ENCODE measurements at places on chromosomes 3 and 15. TPM values are rescaled to one million over a fixed set of nuclear protein-coding genes. Genes with fewer than 3 reads are reported as not detected.
A peak's percentile ranks its signal among the peaks of the same experiment; 100 is the strongest.

DNA sequence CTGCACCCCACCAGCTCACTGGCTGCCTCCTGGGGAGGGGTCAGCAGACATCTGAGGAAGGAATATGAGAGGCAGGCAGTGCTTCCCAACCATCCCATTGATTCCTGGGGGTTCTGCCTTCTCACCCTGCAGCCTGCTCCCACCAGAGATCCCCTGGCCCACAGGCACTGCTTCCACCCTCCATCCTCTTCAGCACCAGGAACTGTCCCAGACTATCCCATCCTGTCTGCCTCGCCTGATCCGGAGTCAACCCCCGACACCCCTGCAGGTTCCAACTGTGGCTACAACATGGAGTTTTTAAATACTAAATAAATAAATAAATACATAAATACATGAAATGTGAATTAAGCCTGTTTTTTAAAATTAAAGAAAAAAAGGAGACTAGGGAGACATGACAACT is 43.6 kb downstream of the CACNA2D2 start:
- no peak for DNase-seq

The NR2E3 gene
- total RNA-seq, result 0.72 TPM

The ITIH3 gene
- total RNA-seq, result 5.7 TPM

DNA sequence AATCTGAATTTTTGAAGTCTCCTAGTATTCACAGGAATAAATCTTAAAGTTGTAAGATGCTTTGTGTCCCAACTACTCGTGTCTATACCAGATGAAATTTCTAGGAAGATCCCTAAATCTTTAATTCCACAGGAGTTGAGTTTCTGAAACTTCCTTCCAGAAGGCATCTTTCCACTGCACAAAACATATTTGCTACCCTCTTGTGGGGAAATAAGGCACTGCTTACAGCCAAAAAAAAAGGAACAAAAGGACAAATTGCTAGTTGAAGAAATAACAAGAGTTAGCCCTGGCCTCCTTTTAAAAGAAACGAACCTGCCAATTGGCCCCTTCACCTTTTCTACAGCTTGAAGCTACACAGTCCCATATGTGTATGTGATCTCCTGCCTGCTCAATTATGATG is 54.0 kb downstream of the TAFA4 start:
- no peak for DNase-seq

The GMPS gene
- 43.2 TPM for total RNA-seq

The SEMA5B gene
- total RNA-seq, result 4.9 TPM

DNA sequence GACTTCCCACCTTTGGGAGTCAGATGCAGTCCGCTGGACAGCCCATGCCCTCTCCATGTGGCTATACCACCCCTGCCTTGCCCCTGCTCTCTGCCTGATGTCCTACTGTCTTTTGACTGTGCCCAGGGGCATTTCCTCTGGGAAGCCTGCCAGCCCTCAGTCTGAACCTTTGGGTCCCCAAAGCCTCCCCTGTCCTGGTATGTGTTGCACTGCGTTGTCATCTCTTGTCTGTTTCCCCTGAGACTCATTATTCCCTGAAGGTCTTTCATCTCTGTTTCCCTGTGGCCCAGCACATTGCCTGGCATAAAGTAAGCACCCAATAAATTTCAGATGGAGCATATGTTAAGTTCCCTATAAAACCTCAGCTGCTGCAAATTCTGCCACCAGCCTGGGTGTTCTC is 236.6 kb upstream of the CTDSPL start:
- DNase-seq, result no peak

DNA sequence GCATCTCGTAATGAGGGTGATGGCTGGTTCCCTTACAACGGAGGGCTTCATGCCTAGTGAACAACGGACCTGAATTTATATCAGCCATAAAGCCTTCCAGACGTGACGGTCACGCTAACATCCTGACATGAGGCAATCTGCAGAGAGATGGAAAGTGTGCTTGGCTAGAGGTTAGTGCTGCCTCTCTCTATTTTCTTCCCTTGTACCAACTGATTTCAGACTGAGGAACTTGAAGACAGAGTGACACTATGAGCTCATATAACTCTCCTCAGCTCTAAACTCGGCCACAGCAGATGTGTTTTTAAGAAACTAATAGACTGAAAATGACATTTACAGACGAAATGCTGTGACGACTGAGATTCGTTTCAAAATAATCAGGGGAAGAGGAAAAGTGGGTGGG is 122.4 kb downstream of the XXYLT1 start:
- no peak for DNase-seq

The SLC24A1 gene
- total RNA-seq, result 13.5 TPM

DNA sequence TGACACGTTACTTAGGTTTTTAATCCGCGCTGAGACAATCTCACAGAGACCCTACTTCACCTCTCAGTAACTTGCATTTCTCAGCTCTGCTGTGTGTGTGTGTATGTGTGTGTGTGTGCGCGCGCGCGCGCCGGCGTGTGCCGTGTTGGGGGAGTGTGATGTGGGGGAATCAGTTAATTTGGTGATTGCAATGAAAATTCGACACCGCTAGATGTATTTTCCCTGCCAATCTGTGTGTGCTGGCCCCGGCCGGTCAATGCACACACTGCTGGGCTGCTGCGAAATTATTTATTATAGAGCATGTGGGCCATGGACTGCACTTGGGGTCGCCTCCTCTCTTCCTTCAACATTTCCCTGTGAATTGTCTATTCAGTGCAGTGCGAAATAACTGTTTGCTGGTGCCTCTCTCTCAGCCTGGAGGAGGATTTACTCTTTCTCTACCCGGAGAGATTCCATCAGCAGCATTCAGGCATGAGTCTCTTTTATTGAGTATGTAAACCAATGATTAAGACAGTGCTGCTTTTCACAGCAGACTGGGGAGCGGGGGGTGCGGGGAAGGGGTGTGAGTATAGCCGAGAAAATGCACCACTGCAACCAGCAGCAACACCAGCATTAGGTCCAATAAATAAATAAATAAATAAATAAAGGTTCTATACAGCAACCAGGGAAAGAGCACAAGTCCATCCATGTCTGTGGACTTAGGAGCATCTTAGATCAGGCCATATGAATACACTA is 2.9 kb downstream of the CADM2 start:
- no peak for DNase-seq

DNA sequence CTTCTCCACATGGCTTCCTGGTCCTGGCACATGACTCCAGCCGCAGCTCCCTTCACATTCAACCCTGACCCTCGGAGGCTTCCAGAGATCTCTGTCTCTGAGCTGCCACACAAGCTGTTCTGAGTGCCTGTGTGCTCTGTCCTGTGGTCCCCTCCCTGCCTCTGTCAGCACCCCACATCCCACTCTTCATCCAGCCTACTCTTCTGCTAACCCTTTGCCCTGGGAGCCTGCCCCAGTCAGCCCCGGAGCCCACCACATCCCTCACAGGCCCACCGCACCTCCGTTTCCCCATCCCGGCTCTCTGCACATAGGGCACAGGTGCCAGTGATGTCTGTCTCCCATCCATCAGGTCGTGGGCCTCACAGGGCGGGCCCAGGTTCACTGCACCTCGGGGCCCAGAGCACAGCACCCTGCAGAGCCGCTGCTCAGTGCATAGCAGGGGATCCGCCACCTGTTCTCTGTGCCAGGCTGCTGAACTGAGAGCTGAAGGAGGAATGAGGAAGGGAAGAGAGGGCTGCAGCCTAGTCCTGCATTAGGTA is 133.6 kb downstream of the UACA start:
- DNase-seq, result no peak

- no peak for DNase-seq
These were observed 22.3 kb downstream of the NOX5 start for GRCh38 chr15:69036826-69037225.

- DNase-seq, result no peak
These were observed 74.5 kb downstream of the SPTSSB start for GRCh38 chr3:161296814-161297213.

The UNC13C gene
- total RNA-seq, result 2.1 TPM

The HRG gene
- total RNA-seq, result not detected

DNA sequence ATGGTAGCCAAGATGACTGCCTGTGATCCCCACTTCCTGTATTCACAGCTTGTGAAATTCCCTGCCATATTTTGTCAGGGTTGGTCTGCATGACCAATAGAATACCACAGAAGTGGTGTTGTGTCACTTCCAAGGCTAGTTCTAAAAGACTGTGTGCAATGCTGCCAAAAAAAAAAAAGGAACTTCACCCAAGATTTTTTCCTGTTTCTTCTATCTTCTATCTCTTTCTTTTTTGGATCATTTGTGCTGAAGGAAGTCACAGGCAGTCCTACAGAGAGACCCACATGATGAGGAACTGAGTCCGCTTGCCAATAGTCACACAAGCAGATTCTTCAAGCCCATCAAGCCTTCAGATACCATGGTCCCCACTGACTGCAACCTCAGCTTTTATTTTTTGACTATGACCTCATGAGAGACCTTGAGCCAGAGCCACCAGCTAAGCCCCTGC is 18.1 kb upstream of the RAF1 start:
- DNase-seq, result no peak

- DNase-seq, result no peak
These were observed 39.3 kb downstream of the GLB1 start for GRCh38 chr3:33057320-33058298.

- no peak for DNase-seq
These were observed 31.9 kb upstream of the TSC22D2 start for GRCh38 chr3:150376001-150376848.

GRCh38 chr3:165874663-165875489 is 37.7 kb upstream of the BCHE start:
- DNase-seq, result no peak

The SKOR1 gene
- total RNA-seq, result 1.2 TPM

- DNase-seq, result peak; percentile 81
These were observed 7.1 kb downstream of the CELF6 start for GRCh38 chr15:72312605-72313447.

DNA sequence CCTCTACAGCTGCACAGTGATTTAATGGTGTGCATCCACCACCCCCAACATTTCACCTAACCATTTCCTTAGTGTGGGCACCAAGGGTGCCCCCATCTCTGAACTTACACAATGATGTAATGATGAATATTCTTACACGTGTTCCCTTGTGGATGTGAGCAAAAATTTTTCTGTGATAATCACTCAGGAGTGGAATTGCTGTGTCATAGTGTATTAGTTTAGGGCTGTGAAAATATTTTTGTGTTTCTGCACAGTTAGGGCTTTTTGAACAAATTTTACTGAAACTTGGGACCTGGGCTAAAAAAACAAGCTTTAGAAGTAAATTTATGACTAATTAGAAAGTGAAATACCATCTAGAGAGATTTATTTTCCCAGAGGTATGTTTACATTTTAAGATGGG is 134.5 kb upstream of the CCNL1 start:
- DNase-seq, result no peak

- no peak for DNase-seq
These were observed 67.5 kb downstream of the TMEM39A start for GRCh38 chr3:119395923-119396358.

DNA sequence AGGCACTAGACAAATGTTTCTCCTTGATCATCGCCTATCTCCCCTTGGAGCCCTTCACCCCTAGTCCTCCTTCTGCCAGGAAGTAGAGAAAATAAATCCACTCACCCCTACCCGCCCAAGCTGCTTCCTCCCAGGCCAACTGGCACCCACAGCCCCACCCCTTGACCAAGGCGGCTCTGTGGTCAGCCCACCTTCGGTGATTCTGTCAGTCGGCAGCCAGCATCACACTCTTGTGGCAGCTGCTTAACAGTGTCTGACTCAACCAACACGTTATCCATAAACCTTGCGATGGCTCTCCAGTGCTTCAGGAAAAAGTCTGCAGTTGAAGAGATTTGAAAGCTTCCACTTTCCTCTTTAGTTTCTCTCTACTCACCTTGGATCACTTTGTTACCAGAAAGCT is 7.6 kb downstream of the SHF start:
- no peak for DNase-seq

The RNU6-1 gene
- total RNA-seq, result not detected

- no peak for DNase-seq
These were observed 114.2 kb downstream of the AGBL1 start for GRCh38 chr15:86193716-86194380.

DNA sequence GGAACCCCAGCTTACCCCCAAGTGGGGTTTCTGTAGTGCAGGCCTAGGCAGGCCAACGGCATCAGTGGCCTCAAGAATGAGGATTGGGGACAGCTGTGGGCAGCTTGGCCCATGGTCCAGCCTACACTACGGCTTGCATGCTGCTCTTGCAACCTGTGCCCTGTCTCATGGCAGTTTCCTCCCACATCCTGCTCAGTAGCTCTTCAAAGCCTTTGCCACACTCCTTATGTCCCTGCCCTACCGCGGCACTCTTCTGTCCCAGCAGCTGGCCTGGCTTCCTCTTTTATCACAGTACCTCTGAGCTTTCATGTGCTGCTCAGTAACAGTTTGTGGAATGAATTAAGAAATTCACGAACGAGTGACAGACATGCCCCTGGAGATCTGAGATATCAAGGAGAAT is 431.0 kb downstream of the EPHB1 start:
- DNase-seq, result peak; percentile 61

DNA sequence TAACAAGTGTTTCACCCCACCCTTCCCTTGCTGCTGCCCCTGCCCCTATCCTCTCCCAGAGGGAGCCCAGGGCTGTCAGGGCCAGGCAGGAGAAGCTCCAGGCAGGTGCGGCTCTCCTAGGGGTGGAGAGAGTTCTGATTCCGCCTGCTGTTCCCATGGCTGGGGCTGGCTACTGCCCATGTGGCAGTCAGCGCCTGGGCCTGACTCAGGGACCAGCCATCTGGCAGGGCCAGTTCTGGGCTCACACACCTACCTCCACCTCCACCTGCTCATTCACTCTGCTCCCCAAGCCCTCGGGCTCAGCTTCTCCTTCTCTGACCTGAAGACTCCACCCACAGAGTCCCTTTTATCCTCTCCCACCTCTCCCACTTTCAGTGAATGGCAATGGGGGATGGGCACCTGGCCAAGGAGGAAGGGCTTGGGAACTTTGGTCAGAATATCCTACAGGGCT is 23.4 kb downstream of the AMOTL2 start:
- peak; percentile 71 for DNase-seq

DNA sequence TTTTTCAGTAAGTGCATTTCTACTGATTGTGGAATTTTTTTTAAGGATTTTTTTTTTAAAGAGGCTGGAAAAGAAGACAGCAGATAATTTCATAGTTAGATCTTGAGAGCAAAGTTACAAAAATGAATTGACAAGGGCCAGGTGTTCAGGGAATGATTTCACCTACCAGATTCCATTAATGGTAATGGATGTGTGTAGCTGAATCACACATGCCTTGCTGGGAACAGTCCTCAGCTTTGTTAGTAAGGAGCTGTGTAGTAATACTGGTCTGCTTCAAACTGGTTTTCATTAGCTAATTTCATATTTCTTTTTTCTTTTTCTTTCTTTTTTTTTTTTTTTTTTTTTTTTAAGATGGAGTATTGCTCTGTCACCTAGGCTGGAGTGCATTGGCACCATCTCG is 16.0 kb downstream of the NR1D2 start:
- no peak for DNase-seq
